Stimulated activated CD4-positive, alpha-beta T cell treated with anti-CD3 and anti-CD28 coated beads, TNF-alpha, amount 100 ng/mL, for 24 hours (primary cell): ENCODE measurements at places on chromosomes 16 and 17.

GRCh38 chr16:19093631-19094541, 19.9 kb upstream of the ITPRIPL2 start:
- DNase-seq = no peak

- no peak for DNase-seq
Measured at GRCh38 chr16:57690782-57691471, 3.7 kb upstream of the DRC7 start.

DNA sequence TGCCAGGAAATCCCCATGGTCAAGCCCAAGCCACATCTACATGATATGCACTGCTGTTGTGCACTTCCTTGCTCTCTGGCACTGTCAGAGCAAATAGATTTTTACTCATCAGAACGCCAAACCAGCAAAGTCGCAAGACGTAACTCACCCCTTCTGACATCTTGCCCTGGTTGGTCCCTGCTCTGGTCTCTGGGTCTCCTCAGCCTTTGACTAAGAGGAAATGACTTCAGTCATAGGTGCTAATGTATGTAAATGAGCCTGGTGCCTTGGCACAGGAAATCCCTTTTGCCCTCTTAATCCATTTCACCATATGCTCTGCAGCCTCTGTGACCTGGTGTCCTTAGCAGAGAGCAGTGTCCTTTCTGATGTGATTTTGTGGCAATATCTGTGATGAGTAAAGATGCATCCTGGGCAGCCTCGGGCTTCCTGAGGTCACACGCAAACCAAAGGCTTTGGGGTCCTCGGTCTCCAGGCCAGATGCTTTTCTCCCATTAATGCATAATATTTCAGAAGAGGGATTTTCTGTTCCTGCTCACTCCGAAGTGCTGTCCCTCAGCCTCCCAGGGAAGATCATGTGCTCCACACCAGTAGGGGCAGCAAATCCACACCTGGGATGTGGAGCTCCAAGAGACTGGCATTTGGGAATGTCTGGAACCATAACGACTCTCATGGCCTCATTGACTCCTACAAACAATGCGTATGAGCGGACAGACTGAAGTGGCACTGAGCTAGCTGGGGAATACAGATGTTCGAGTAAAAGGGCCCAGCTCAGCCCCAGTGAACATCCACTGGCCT, 66.9 kb downstream of the GP2 start:
- no peak for DNase-seq

- no peak for DNase-seq
Measured at GRCh38 chr17:44677136-44677535, 12.4 kb downstream of the CCDC43 start.

GRCh38 chr16:56347166-56347565, 78.2 kb downstream of the AMFR start:
- no peak for DNase-seq

- DNase-seq = no peak
Measured at GRCh38 chr16:49269201-49269600, 12.4 kb downstream of the CBLN1 start.

DNA sequence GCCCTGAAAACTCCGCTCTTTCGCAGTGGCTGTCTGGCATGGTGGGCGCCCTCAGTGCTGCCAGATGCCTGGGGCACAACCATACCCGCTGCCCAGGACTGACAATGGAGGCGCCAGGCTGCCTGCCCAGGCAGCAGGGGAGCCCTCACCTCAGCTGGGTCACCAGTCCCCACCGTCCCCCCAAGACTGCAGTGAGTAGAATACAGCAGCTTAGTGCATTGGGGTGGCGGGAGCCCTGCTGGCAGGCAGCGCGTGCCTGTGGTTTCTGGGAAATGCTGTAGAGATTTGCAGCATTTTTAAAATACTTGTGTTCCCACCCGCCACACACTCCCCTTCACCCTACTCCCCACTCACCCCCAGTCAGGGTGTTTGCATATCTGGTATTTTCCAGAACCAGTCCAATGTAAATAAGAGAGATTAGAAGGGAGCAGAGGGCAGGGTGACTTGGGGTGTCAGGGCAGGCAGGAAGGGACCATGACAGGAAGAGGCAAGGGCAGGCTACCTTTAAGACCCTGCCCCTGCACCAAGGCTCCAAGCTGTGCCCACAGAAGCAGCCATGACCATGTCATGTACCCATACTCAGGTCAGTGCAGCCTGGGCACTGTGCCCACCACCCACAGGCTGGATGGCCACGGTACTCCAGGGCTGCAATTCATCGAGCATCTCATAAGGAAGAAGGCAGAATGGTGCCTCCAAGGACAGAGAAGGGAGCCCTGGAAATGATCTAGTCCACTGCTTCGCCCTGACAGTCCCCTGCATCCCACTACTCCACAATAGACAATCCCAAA, 21.5 kb downstream of the MYO18A start:
- no peak for DNase-seq

GRCh38 chr16:69064764-69065313, 40.6 kb upstream of the HAS3 start:
- no peak for DNase-seq

- DNase-seq = no peak
Measured at GRCh38 chr17:376936-377863, 24.6 kb upstream of the RPH3AL start.

- no peak for DNase-seq
Measured at GRCh38 chr17:20852990-20853370, 189.8 kb downstream of the USP22 start.

DNA sequence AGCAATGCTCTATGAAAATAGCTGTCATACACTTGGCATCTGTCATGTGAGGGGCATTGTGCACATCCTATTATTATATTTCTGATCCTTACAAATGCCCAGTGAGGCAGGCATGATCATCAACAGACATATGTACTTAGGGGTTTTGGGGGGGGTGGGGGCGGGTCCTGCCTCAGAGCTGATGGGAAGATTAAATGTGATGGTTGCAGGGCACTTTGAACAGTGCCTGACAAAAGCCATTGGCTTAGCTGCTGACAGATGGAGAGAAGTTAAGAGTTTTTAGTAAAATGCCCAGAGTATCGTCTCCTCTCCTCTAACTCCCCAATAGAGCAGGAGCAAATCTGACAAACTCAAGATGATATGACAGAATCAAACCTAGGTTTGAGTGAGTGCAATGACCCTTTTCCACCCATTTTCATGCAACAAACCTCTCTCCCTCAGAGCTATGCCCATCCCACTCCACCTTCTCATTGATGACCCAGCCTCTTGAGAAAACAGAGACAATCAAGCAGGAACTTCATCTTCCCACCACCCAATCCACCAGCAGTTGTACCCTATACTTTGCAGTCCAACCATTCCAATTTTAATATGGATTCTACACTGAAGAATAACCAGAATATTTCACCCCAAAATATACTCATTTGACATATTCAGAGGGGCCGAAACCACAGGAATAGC, 4.8 kb downstream of the KLHL11 start:
- no peak for DNase-seq

DNA sequence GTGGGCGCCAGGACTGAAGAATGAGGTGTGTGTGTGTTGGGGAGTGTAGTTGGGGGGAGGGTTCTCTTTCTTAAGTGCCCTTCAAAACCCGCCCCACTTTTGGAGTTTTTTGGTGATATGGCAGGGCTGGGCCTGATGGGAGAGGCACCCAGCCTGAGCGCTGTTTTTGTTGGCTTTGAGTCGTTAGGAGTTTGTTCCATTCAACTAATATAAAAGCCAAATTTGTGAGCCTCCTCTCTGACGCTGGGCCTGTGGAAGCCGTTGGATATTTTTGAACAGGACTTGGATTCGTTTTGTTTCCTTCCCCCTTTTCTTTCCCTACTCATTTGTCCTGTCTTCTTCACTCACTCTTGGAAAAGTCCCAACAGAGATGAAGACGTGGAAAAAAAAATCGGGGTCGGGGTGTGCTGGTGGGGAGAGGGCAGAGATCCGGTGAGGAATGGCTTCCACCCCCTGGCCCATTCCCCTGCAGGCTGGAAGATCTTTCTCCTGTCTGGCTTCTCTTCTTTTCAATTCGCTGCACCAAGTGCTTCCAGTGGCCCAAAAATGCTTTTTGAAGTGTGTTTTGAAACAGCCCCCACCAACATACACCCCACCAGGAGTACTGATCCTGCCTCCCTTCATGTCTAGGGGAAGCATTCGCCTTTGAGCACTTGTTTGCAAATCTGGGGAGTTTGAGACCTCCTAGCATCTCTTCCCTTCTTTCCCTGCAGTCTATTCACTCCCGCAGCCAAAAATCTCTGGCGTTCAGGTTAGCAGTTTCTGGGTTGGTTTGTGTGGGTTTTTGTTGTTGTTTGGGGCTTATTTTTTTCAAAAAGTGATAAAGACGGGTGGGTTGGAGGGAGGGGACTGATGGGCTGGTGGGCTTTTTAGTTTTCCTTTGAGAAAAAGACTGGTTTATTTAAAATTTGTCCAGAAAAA, 2.6 kb downstream of the FZD2 start:
- DNase-seq = no peak

DNA sequence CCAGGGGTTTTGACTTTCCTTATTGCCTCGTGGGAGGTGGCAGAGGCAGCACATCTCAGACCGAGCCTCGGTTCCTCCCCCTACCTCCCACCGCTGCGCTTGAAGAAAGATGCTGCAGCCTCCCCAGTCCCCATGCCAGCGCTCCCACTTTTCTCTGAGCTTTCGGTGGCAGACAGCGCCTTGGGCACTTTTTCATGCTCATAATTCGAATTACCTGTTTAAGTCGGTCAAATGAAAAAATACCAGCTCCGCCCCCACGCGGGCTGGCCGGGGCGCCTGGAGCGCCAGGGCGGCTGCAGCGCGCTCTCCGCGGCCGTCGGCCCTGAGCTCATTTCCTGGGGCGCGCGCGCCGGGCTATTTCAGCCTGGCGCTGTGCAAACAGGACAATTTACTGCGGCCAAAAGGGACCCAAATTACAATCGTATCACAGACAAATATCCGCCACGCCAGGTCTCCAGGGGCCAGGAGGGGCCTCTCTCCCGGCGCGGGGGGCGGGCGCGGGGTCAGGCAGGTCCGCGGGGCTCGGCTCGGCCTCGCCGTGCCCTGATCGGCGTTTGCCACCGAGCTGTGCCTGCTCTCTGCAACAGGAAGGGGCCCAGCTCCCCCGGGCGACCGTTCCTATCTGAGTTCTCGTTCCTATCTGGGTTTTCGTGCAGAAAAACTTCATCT, 45.0 kb downstream of the SOST start:
- no peak for DNase-seq

DNA sequence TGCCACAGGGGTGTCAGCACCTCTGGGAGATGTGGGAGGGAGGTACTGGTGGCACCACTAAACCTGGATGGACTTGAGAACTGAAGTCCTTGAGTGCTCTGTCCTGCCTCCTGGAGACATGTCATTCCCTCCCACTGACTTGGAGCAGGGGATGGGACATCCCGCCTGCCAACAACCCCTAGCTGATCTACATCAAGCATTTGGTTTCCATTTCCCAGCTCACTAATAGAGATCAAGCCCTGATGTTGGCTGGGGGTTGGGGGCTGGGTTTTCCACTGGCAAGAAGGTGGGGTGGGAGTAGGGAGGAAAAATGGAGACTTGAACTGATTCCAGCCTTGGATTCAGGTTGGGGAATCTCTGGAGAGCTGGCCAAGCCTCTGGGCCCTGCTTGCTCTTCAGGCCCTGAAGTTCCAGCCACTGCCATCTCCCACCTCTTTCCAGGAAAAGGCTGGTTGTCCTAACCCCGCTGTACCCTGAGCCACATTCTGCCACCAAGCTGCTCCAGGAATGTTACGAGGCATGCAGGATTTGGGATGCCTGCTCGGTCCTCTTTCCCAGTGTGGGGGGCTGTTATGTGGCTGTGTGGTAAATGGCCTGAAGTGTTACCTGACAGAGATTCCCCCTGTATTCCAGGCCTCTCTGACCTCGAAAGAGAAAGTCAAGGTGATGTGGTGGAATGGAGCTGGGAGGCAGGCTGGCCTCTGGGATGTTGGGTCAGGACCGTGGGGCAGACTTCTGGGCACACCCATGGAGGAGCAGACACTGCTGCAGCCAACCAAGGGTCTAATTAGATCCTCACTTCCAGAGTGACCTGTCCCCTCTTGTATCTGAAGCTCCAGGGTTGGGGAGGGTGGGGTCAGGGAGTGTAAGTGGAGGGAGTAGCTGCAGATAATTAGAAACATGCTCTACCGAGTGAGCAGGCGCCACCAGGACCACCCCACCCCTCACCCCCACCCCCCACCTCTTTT, 16.7 kb downstream of the IGFBP4 start:
- DNase-seq = no peak

DNA sequence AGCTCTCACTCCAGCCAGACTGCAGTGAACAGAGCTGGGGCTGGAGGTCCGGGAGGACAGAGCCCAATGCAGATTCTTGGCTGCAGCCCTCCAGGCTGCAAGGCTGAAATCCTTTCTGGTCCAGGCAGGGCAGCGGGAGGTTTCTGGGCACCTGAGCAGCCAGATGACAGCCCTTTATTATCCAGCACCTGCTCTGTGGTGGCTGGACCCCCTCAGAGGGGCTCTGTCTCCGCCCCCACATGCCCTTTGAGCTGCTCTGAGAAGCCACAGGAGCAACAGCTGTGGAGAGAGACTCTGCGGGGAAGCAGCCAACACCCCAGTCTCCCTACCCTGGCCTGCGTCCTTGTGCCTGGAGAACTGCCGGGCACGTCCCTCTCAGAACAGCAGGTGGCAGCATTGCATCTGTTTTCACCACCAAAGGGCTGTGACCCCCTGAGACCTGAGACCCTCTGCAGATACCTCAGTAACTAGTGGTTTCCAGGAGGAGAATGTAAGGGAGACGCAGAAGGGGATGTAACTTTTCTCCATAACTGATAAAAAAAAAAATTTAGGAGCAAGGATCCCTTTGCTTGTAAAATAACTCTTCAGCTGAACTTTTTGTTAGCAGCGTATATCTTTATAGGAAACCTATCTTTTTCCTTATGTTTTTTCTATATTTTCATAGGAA, 3.7 kb upstream of the CNP start:
- peak; percentile 60 for DNase-seq

GRCh38 chr16:78931678-78932077, 668.9 kb downstream of the MAF start:
- no peak for DNase-seq

DNA sequence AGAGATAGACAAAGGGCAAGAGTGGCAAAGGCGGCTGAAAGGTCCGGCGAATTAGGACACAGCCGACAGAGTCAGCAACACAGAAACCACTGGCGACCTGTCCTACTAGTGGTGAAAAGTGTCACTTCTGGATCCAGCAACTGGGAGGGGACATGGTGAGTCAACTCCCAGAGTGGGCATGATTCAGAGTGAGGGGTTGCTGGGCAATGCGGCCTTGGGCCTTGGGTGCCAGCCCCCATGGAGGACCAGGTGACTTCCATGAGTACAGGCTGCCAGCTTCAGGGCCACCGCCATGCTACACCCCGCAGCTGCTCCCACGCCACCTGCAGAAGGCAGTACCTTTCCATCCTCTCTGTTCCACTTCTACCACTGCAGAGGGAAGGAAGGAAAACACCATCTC, 110.6 kb downstream of the ZFHX3 start:
- no peak for DNase-seq

GRCh38 chr16:3121851-3122467, 9.6 kb downstream of the ZNF205 start:
- no peak for DNase-seq

GRCh38 chr16:4556580-4556979, 440 bp downstream of the C16orf96 start:
- no peak for DNase-seq

DNA sequence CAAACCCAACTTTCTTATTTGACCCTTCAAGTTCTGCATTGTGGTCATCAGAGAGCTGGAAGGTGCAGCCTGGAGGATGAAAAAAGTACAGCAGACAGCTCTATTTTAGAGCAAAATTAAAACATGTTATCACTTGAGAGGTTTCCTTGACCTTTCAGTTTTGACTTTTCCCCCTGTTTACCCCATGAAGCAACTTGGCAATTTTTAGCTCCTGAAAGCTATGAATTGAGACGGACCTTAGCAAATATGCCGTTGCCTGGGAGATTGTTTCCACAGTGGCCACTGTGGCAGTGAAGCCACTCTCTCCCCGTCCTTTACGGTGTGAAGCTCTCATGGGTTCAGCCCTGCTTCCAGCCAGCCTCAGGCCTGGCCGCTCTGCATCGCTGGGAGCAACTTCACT, 398.6 kb downstream of the CPPED1 start:
- DNase-seq = no peak
